ENCODE measurements at places on chromosomes 1 and 21. TPM values are rescaled to one million over a fixed set of nuclear protein-coding genes. Genes with fewer than 3 reads are reported as not detected.

The SIK1 gene
- total RNA-seq = 3.7 TPM

GRCh38 chr1:229867726-229868125 lies 199.3 kb upstream of the GALNT2 start:
- DNase-seq = no peak

DNA sequence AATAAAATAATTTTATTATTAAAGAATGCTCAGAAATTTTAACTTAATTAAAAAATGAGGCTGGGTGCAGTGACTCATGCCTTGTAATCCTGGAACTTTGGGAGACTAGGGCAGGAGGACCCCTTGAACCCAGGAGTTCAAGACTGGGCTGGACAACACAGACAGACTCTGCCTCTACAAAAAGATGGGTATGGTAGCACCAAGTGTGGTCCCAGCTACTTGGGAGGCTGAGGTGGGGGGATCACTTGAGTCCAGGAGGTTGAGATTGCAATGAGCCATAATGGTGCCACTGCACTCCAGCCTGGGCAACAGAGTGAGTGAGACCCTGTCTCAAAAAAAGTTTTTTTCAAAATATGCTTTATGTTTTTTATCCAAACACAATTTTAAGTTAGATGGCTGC lies 25.3 kb downstream of the TMED5 start:
- DNase-seq = no peak

The MIXL1 gene
- total RNA-seq = not detected

DNA sequence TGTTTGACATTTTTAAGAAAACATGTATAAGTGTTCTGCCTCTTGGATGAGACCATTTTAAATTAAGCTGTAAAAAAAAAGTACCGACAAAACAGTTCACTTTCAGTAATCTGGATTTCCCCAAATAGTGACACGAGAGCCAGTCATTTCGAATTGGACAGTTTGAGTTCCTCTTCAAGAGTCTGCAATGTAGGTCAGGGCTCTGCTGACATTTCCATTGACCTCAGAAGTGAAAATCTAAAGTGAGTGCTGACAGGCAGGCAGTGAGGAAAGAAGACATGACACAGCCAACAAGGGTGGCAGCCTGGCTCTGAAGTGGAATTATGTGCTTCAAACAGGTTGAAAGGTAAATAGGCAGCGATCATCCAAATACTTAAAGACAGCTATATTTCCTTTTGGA lies at the start of gene IL23R:
Gene IL23R (plus strand): TSS at position 259 of the 400 bp plus-strand sequence. CDS start 1,667 bp downstream, outside the sequence.
- no peak for DNase-seq

DNA sequence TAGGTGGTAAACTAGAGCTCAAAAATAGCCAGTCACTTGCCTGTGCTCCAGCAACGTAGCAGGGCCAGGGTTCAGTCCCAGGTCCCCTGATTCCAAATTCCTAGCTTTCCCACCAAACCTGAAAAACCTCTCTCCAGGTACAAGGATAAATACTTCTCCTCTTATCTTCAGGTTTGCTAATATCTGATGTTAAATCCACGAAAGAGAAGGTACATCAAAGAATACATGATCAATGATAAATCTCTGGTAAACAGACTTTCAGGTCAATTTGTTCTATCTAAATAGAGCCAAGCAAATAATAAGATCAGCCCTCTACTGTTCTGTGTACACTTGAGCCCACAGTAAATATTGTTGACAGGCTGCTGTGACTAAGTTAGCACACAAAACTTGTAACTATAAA lies 52.1 kb upstream of the AKT3 start:
- DNase-seq = no peak

- DNase-seq = no peak
Measured at GRCh38 chr1:52659851-52660596, 27.1 kb downstream of the SHISAL2A start.

The S100A3 gene
- total RNA-seq = 0.61 TPM

DNA sequence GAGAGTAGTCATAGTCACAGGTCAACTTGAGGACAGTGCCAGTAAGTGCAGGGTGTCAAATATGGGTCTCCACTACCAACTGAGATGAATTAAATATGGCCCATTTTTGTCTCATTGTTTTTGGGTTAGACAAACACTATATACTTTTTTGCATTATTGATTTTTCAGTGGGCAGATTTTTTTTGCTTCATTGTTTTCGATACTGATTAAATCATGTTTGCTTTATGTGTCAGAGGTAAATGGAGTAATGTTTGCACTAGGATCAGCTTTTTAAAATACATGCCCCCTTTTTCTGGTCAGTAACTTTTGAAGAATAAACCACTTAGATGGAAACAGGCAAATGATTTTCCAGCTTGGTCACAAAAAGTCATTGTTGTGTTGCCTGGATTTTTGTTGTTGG lies 199.0 kb downstream of the USH2A start:
- DNase-seq = no peak

DNA sequence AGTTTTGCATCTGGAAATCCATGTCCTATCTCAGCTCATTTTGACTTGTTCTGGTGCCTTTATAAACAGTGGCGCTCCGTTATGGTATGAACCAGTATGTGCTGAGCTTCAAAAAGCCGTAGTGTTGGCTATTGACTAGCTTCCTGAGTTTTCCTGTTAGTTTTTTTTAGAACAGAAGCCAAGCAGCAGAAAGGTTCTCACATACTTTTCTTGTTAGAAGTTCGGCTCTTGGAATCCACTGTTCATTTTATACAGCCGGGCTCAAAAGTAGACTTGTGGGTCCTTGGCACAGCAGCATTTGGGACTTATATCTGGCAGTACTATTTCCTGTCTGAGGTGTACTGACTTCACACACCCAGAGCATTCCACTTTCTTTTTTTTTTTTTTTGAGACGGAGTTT lies 63.8 kb downstream of the TBCE start:
- no peak for DNase-seq

DNA sequence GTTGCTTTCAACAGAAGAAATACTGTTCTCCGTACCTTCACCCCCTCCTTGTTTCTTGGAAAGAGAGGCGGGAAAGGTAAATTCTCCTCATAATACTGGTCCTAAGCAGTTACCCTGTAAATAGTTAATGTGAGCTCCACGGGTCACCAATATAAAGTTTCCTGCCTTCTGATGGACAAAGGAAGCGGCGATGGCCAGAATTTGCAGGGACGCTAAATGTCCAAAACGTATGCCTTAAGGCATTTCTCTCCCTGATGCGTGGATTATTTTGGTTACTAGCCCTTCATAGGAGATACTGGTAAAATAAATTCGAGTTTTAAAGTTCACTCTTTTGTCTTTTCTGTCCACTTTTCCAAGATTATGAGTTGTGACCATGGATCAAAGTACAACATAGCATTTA lies 898 bp upstream of the PTGS2 start:
- no peak for DNase-seq

DNA sequence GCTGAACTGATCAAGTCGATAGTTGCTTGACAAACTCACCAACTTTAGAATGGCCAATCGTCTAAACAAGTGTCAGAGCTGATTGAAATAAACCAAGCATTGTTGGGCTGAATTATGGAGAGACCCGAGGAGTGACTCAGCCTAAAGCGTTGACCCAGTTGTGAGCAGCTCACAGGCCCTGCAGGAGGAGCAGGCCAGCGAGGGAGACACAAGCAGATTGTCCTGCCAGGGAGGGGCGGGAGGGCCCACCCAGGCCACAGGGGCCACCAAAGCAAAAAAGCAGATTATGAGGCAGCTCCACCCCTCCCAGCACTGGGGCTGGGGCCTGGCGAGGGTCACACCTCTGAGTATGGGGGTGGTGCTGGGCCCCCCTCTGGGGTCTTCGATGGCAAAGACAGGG lies 10.1 kb upstream of the MATN1 start:
- DNase-seq = no peak

The S100A7A gene
- not detected for total RNA-seq

The GNG12 gene
- 77.1 TPM for total RNA-seq

DNA sequence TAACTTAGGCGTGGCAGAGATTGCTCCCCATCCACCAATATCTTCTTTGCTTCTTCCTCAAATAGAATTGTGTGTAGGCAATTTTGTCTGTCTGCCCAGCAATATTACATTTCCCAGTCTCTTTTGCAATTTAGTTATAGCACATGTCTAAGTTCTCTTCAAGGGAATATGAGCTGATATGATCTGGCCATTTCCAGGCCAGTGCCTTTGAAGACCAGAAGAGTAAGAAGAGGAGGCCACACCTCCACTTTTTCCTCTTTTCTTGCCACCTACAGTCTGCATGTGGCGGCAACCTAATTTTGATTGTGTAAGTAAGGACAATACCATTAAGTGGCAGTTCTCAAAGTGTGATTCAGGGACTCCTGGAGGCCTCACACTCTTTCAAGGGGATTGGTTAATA lies 6.3 kb upstream of the RSBN1 start:
- DNase-seq = no peak

DNA sequence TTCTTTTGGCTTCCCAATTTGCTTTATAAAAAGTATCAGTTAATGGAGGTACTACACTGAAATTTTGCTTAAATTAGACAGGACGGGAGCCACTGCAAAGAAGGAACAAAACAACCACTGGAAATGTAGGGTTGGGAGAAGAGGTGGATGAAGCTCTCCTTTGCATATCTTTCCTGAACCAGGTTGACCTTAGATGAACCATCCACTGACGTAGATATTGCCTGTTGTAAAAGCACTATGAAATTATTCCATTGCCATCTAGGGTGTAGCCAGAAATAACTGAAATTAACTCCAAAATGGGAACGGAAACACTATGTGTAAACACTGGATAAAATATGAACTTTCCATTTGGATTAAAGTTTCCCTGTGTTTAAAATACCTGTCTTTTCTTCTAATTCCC lies 1.2 kb upstream of the ABL2 start:
- peak; percentile 35 for DNase-seq

DNA sequence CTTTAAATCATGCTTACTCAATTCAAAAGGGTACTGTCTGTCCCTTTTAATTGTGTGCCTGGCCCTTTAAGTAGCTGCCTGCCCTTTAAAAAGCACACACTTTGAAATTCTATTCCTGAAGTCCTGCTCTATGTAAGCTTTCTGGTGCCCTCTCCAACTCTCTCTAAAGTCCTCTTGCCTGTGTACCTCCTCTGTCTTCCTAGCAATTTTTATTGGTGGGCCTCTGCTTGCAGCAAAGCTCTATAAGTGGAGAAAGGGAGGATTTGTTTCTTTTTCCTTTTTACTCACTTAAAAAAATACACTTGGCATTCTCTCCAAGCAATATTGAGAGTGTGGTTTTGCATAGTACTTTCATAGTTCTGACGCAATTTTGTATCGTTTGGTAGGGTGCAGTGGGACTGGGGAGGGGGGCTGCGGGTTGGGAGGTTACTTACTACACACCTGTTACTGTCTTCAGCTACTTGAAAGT lies 135.4 kb downstream of the LMO4 start:
- DNase-seq = no peak

The BNIPL gene
- 1.9 TPM for total RNA-seq

The LHX8 gene
- not detected for total RNA-seq

DNA sequence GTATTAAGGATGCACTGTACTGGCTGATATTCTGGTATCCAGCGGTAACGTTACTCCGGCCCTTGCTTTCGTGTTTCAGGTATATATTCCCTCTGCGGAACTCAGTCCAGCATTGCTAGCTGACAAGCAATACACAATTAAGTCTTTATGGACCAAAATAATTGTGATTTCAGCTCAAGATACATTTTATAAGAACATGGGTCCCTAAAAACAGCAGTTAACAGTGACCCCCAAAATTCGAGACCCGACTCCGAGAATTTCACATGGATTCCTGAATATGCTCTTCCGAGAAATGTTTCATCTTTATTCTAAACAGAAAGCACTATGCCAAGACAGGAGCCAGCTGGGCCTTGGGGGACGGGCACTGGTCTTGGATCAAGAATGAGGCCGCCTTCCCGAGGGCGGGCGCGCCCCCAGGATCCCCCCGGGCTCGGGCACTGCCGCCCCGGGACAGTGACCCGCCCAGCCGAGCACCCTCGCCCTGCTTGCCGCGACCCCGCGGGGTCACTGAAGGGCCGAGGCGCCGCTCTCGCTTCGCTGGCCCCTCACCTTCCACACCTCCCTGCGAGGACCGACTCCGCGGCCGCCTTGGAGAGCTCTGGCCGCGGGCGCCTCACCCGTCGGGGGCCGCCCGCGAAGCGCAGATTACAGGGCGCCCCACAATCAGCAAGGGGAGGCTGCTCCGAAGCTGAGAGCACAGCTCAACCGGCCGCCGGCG lies 610 bp downstream of the SCYL3 start:
- DNase-seq = peak; percentile 39

- DNase-seq = no peak
Measured at GRCh38 chr1:64234714-64235113, 31.3 kb downstream of the UBE2U start.

- DNase-seq = no peak
Measured at GRCh38 chr1:117594261-117594990, 11.4 kb upstream of the TENT5C start.

DNA sequence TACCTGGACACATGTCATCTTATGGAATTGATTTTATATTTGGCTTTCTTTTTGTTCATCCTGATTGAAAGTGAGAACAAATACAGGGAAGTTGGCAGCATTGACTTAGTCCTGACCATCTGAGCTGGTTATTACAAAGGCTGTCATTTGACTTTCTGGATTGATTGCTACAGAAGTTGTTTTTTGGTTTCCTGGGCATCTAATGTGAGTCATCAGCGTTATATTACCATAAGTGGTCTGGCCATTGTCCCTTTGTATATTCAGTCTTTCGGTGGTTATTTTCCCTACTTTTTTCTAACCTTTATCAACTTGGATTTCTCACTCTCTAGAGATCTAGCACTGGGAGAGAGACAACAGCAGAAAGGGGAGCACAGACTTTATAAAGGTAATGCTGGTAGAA lies 1646.5 kb downstream of the MRPL39 start:
- no peak for DNase-seq

- no peak for DNase-seq
Measured at GRCh38 chr21:21101911-21102310, 103.7 kb downstream of the NCAM2 start.

- no peak for DNase-seq
Measured at GRCh38 chr1:150793221-150793620, 14.8 kb downstream of the CTSK start.

The UBIAD1 gene
- total RNA-seq = 7.9 TPM

DNA sequence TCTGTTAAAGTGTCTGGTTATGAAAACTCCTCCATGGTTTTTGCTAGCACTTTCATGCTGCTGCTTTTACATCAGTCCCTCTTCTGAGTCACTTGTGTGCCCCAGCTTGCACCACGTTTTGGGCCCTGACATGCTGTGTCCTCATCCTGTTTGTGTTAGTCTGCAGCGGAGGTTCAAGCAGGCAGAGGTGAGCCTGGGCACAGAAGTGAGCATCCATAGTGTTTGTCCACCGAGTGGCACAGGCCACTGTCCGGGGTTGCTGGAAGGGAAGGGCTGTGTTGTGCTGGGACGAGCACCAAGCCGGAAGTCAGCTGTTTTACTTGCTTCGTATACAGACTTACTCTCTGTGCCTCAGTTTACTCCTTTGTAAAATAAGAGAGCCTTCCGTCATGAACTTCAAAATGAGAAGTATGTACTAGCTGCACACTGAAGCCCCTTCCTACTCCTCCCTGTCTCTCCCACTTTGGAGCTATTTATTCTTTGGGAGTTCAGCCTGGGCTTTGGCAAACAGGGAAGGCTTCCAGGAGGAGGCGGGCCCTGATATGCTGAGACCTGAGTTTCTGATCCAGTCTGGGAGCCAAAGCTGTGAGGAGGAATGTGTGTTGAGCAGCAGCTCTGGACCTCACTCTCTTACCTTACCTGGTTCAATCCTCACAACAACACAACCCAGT lies 10.7 kb upstream of the LAPTM5 start:
- no peak for DNase-seq
